ENCODE measurements at places on chromosomes 12 and 14. TPM values are rescaled to one million over a fixed set of nuclear protein-coding genes. Genes with fewer than 3 reads are reported as not detected.

LMNTD1 gene
- total RNA-seq = not detected

CLEC9A gene
- not detected for total RNA-seq

DEPDC4 gene
- total RNA-seq = 6.6 TPM

TAS2R10 gene
- total RNA-seq = not detected

FAM90A1 gene
- not detected for total RNA-seq

TAS2R46 gene
- total RNA-seq = 0.22 TPM

USP44 gene
- 0.11 TPM for total RNA-seq

TOMM20L gene
- total RNA-seq = not detected

MANSC1 gene
- total RNA-seq = 4.4 TPM

Measured in HepG2 (cell line).